ENCODE measurements at places on chromosomes 12 and 14.

GRCh38 chr12:80058586-80058985 lies 40.8 kb upstream of the OTOGL start:
- DNase-seq, result no peak

GRCh38 chr12:109833307-109834189 lies at the start of gene TRPV4:
Gene TRPV4, minus strand, starts transcription at chr12:109833398. Its CDS starts 18,602 bp downstream, at chr12:109814796.
- no peak for DNase-seq

- no peak for DNase-seq
Observed at GRCh38 chr14:57060276-57060955, 208.3 kb downstream of the EXOC5 start.

DNA sequence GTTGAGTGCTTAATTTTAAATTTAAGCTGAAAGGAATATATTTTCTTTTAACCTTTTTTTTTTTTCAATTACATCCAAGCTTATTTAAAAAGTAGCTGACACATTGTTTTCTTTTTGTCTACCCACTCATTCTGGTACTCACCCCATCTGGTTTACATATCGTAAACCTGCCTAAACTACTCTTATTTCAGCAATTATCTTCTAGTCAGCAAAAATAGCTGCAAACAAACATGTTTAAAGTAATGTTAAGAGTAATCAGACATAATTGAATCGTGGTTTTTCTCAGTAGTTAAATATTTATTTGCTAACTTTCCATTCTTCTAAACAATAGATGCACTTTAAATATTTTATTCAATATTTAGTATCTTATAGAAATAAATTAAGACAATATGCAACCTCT lies 492.7 kb upstream of the MGAT4C start:
- DNase-seq, result no peak

GRCh38 chr12:22538311-22538710 lies 6.0 kb downstream of the C2CD5 start:
- no peak for DNase-seq

- no peak for DNase-seq
Observed at GRCh38 chr12:27844366-27845090, 64.5 kb upstream of the MANSC4 start.

DNA sequence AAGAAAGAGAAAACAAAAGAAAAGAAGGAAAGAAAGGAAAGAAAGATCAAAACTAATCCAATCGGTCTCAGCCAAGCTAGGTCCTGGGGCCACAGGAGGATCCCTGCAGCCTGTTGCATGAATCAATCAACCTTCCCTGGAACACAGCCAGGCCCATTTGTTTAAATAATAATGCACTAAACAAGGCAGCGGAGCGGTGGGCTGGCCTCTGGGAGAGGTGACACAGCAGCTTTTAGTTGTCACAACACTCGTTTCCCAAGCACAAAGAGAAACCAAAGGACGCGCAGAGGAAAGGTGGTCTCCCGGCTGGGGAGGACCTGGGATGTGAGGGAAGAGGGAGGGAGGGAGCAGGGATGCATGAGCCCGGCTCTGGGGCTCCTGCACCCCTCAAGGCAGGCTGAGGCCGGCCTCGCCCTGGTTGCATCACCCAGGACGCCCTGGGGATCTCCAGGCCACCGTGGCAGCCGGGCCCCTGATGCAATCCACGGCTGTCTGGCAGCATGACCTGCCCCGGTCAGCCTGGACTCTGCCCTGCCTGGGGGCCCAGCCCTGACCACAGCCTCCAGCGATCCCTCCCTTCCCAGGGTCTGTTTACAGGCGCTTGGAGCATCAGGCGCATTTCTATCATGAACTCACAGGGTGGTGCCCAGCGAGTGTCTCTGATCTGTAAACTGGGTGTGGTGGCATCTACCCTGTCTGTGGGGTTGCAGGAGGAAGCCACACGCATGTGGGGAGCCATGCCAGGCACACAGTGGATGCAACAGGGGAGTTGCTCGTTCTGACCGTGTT lies 32.5 kb downstream of the MMP17 start:
- no peak for DNase-seq

DNA sequence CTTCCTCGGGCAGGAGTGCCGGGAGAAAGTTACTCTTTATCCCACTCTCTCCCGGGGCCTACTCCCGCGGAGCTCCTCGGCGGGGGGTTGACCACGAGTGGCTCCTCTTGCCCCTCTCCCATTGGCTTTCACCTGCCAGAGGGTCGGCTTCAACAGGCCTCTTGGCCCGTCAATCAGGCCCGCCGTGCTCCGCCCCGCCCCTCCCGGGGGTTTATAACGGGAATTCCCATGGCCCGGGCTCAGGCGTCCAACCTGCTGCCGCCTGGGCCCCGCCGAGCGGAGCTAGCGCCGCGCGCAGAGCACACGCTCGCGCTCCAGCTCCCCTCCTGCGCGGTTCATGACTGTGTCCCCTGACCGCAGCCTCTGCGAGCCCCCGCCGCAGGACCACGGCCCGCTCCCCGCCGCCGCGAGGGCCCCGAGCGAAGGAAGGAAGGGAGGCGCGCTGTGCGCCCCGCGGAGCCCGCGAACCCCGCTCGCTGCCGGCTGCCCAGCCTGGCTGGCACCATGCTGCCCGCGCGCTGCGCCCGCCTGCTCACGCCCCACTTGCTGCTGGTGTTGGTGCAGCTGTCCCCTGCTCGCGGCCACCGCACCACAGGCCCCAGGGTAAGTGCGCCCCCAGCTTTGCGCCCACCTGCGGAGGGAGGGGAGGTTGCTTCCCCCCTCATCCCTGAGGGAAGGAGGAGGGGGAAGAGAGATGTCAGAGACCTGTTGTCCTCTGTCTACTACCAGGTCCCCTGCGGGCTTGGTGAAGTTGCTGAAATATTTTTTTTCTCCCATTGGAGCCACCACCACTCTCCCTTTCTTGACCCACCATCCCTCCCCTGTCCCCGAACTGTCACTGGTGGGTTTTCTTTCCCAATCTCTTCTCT lies at the start of gene SMOC1:
Gene SMOC1 (plus strand): TSS at position 242 of the 869 bp plus-strand sequence. CDS start 263 bp downstream, at position 505.
- DNase-seq, result no peak

DNA sequence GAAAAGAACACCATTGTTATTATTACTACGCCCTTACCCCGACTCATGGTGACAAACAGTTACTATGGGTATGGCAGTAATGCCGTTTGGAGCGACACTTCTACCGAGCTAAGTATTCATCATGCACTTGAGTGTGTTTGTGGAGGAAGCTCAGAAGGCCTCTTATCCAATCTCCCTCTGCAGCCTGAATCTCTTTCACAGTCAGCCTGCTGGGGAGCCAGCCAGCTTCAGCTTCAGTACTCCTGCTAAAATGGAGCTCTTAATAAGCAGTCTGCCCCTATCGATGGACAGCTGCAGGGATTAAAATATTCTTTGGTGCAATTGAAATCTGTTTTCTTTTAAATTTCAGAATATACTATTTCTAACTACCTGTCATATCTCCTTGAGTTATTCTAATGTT lies 24.7 kb upstream of the ATP5MC2 start:
- no peak for DNase-seq

GRCh38 chr12:87988534-87988933 lies 40.7 kb downstream of the C12orf50 start:
- no peak for DNase-seq

All from stimulated activated CD4-positive, alpha-beta T cell treated with anti-CD3 and anti-CD28 coated beads, Interleukin-1b, Interleukin-23, amount 100 ng/mL, for 1 hour (primary cell).